ENCODE measurements at places on chromosomes 6 and 20.

DNA sequence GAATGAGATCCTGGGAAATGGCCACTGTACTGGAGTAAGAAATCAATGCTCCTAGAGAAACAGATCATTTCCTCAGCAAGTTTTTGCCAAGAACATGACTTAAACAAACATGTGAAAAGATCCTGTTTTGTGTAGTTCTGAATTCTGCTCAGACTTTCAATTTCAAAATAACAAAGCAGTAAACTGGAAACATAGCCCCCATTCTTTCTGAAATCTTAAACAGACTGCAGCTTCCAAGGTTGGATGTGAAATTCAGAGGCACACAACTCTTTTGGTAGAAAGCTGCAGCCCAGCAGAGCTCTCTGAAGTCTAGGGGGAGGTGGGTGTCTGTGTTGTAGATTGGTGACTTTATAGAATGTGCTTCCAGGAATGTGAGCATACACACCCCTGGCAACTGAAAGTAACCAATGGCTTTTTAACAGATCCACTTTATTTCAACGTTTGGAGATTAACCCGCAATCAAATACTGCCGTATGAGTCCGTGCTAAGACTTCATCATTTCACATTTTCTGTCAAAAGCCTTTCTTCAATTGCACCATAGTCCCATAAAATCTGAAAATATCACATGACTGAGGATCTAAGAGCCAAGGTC is 86.4 kb downstream of the ATXN1 start:
- no peak for DNase-seq

DNA sequence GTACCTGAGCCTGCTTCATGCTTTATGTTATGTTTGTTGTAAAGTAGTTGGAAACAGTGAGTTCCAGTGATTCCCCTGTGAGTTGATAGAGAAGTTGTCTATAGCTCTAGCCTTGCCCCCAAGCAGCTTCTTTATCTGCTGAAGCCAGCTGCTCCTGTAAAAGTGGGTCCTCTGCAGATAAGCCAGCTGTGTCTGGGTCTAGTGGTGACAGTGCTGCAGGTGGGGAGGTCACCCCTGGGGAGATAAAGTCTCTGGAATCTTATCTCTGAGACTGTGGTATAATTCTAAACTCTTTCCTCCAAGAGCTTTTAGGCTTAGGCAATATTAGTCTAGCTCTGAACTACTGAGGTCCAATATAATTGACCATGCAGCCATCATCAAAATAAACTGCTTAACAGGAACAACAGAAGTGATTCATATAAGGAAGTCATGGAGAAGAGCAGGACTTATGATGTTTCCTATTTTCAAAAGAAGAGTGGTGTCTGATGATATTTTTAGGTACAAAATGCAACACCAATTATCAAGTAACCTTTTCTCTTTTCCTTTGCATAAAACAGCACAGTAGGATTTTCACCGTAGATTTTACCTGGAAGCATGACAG is 44.2 kb upstream of the TMEM217 start:
- no peak for DNase-seq

- no peak for DNase-seq
These were observed 604 bp upstream of the RAB5IF start for GRCh38 chr20:36604952-36605398.

DNA sequence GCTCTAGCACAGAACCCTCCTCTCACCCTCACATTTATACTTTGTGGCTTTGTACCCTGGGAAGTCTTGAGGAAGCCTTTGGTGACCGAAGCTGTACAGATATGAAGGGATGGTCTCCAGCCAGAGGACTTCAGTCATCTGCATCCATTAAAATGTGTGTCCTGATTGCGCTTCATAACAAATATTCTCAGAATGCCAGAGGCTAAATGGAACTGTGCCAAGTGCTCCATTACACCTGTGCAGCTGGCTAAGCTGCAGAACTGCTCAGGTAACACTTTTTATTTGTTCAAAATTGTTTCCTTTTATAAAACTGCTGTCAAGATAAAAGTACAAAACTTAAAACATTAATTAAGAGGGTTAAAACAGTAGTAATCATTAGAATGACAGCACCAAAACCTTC is 22.3 kb downstream of the TPBG start:
- DNase-seq: no peak

DNA sequence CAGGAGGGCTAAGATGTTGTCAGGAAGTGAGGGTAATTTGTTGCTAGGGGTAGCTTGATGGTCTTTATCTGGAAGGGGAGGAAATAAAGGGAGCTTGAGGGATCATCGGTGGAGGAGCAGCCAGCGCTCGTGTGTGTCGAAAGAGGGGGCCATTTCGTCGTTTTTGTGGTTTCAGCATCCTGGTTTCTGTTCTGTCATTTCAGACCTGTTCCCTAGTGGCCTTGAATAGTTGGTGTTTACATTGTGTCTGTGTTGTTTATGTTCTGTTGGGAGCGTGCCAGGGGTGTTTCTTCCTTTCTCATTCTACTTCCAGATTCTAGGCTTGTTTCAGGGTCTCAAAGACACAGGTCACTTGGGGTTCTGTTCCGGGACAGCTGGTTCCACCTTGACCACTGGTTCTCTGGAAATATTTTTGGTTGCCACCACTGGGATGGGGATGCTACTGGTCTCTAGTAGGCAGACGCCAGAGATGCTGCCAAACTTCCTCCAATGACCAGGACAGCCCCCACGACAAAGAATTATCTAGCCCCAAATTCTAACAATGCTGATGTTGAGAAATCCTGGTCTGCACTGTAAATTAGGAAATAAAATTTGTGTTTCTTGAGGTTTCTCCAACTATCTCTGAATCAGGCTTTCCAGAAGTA is 113.9 kb upstream of the NAA20 start:
- no peak for DNase-seq

All from NCI-H1048 (cell line).